ENCODE measurements at places on chromosomes 3 and 15.

DNA sequence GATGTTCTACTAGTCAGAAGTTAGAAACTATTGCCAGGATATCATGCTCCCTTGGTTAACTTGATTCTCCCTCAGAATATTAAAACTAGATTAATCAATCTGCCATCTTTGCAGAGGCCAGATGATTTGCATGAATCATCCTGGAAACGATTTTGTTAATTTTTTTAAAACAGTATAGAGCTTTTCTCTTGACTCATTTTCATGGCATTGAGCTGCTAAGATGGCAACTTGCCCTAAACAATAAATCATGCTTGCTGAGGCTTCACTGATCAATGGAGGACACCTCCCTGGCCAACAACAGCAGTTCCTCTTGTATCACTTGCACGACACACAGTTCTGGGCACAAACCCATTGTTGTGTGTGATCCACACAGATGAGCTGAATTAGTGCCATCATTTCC, 109.1 kb downstream of the COL6A6 start:
- DNase-seq, result no peak

DNA sequence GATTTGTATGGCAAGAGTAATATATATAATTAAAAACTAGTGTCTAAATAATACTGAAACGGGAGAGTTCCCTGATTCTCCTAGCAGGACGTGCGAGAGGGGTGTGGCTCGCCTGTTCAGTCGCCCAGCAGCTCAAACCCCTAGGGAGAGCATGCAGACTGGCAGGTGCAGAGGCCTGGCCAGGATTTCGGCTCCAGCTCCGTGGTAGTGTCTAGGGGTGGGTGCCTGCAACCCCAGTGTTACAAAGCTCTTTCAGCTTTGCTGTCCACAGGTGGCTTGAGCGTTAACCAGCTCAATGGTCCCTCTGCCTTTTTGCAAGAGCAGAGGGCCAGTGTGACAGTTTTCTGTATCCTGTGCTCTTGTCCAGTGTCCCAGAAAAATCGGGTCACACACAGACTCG, 226.6 kb downstream of the ALCAM start:
- DNase-seq, result no peak

GRCh38 chr3:80999481-80999880, 762.0 kb downstream of the GBE1 start:
- DNase-seq, result no peak

GRCh38 chr3:134197681-134198261, 52.9 kb downstream of the RYK start:
- DNase-seq, result no peak

GRCh38 chr3:112569265-112569664, 7.4 kb downstream of the SLC35A5 start:
- DNase-seq, result no peak

DNA sequence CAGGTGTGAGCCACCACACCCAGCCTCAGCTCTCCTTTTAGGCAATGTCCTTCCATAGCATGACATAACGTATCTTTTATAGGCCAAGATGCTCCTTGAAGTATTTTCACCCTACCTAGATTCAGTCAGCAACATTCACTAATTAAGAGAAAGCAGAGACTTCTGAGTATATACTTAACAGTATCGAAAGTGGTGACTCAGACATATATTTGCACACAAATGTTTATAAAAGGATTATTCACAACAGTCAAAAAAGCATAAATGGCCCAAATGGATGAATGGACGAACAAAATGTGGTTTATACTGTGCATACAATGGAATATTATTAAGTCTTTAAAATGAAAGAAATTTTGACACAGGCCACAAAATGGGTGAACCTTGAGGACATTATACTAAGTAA, 108.6 kb downstream of the ZNF385D start:
- no peak for DNase-seq

DNA sequence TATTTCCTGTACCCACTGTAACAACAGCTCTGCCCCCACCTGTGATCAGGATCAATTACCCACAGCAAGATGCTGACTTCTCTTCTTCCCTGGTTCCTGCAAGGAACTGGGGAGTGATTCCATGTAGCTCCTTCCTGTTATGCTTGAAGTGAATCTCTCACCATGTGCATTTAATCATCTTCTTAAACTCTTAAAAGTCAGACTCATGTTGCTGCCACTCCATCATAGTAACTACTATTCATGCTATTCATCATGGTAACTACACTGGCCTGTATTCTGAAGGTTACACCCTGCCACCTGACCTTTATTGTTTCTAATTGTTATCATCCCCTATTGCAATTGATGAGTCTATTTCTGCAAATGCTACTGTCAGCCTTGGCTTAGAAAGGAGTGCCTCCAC, 89.5 kb downstream of the SUCNR1 start:
- no peak for DNase-seq

DNA sequence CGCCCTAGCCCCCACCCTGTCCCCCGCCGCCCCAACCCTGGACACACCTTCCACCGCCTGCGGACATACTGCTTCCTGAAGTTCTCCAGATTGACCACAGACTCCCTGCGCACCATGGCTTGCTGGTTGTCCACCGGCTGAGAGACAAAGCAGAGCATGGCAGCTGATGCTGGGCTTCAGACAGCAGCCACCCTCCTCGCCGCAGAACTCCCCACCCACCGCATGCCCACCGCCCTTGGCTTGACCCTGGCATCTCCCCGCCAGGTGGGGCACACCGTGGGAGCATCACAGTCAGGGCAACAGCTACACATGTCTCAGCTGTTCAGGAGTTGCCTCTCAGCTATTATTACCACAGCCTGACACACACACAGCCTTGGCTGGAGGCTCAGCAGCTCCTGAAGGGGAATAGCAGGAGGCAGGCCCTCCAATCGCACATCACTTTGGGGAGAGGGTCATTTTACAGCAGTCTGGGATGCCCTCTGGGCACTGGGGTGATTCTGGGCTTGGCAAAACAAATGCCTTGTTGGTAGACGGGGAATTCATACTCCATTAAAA, 78.4 kb upstream of the HERC1 start:
- no peak for DNase-seq

DNA sequence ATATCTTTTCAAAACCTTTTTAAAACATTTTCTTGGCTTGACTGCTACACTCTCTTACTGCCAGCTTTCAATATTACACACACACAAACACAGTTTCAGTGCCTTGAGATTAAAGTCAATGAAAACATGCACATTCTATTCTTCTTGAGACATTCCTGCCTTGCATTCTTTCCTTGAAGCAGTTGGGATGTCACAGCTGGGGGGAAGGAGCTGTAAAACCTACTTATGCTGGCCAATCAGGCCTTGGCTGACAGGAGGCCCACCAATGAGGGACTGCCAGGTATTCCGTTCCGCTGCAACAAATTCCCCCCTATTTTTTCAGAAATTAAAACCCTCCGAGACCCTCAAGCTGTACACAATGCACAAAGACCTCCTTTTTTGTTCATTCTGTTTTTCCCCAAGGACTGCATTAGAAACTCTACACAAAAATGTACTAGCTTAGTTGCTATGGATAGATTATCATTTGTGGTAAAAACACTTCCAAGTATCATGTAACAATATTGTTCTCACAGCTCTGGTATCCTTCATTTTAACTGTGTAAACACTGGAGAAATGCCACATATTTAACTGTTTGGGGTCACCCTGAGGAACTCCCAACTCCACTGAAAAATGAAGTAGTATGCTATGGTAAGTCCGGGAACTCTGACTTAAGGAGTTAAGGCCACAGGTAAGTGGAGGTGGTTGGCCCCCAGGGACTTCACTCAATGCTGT, 18.5 kb downstream of the FSTL1 start:
- no peak for DNase-seq

- no peak for DNase-seq
These were observed 15.7 kb upstream of the LRRC58 start for GRCh38 chr3:120364821-120365220.

- no peak for DNase-seq
These were observed 33.2 kb downstream of the ADAMTS17 start for GRCh38 chr15:100308608-100309007.

- peak; percentile 21 for DNase-seq
These were observed 95.7 kb downstream of the NEDD4 start for GRCh38 chr15:55897560-55898336.

- DNase-seq, result no peak
These were observed 45.2 kb upstream of the PFN2 start for GRCh38 chr3:150015901-150016300.

DNA sequence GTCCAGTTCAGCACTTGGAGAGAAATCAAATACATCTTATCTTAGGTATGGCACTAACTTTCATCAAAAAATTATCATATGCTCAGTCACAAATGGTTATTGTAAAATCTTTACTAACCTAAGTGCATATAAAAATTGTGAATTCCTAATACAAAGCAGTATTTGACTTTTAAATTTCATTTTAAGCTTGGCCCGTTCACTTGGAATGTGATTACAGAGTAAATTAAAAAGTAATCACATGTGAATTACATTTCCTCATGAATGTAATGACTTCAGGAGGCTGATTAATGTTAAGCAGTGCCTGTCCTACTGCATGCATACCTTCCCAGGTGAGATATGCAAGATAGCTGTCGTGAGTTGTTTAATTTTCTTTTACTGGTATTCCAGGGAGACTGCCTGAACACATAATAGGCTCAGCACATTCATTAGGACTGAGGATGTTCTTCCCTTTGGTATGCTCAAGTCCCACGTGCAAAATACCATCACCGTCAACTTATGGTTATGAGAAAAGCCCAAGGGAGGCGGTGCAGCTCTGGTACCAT, 1053.0 kb downstream of the FHIT start:
- DNase-seq, result no peak

GRCh38 chr3:138394686-138395085, 39.7 kb upstream of the ESYT3 start:
- DNase-seq, result no peak

DNA sequence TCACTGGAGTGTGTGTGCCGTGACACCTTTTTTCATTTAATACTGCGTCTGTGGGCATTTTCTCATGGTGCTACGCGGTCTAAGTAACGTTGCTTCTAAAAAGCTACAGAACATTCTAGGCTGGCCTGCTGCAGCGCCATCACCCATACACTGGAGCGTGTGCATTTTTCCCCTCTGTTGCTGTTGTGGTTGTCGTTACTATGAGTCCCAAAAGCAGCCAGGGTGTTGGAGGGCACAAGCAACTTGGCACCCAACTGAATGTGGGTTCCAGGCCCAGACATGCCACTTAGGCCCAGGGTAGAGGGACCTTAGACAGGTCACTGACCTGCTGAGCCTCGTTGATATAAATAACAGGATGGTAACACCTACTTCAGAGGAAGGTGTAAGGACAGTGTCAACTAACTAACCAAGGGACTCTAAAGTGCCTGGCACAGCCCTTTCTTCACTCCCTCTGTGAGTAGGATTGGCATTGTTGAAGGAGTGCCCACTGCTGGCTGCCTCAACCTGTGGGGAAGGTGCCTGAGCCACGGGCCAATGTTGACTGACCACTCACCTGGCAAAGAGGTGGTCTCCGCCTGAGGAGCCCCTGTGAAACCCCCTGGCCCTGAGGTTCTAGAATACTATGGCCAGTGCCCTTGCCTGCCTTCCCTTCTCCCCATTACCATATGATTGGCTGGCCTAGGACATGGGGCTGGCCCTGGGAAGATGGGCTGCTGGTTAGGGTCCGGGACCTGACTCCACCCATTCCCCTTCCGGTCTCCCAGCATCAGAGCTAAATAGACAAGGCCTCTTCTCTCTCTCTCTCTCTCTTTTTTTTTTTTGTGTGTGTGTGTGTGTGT, 3.5 kb downstream of the CSK start:
- peak; percentile 75 for DNase-seq

DNA sequence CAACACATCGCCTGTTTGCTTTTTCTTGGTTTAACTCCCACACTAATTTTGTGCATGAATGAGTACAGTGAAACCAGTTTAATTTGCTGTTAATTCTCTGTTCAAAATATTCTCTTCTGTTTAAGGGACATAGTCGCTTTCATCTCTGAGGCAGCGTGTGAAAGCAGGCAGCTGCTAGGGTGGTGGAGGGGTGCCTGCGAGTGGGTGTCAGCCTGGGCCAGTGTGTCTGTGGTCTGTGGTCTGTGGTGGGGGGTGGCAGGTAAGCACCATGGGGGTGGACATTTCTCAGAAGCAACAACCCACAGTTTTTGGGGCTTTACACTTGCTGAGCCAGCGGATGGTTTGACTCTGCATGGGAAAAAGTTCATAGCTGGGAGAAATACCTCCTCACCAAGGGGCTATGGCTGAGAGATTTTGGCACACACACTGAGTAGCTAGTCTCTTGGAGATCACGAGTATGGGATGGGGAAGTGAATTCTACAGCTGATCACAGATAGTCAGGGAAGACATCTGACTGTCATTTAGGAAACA, 109.2 kb downstream of the EPHB1 start:
- DNase-seq, result peak; percentile 31

DNA sequence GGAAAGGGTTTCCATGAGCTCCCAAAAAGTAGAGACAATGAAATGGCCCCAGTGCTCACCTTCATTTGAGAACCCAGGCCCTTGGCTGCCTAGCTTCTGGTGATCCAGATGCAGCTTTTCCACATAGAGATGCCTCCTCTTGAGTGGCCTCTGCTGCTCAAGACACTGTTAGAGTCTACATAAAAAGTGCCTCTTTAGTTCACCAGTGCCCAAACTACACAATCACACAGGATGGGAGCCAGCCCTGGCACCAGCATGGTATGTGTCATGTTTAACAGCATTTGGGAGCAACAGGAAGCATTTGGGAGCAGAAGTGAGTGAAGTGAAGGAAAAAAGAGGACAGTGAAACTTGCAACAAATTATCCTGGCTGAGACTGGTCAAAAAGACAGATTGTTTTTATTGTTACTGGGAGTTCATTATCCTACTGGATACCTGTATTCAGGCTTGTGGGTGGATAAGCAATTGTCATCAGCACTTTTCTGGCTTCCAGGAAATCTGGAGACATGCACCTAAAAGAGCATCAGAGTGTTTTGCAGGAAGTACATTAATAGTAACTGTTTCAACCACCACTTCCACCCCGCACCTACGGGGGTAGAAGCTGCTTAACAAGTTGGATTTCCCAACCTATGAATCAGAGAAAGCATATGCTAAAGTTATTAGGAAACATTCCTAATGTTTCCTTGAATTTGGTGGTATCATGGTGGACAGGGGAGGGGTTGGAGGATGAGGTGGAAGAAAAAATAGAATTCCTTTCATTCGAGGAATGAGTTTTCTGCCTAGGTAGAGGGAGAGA, 416.2 kb downstream of the IGSF11 start:
- no peak for DNase-seq

- DNase-seq, result no peak
These were observed 180.9 kb downstream of the SUCNR1 start for GRCh38 chr3:152054315-152054714.

- DNase-seq, result no peak
These were observed 194.0 kb downstream of the SSR3 start for GRCh38 chr3:156360963-156361362.

- DNase-seq, result peak; percentile 28
These were observed 681.3 kb downstream of the ROBO1 start for GRCh38 chr3:79086514-79086913.

GRCh38 chr3:153970047-153970446, 151.1 kb upstream of the ARHGEF26 start:
- DNase-seq, result no peak

All from stimulated activated CD4-positive, alpha-beta T cell treated with anti-CD3 and anti-CD28 coated beads, Interleukin-15, amount 100 ng/mL, for 24 hours (primary cell).